Stimulated activated CD8-positive, alpha-beta memory T cell treated with anti-CD3 and anti-CD28 coated beads, Interleukin-15, amount 100 ng/mL, for 48 hours (primary cell): ENCODE measurements at places on chromosomes 4 and X.

DNA sequence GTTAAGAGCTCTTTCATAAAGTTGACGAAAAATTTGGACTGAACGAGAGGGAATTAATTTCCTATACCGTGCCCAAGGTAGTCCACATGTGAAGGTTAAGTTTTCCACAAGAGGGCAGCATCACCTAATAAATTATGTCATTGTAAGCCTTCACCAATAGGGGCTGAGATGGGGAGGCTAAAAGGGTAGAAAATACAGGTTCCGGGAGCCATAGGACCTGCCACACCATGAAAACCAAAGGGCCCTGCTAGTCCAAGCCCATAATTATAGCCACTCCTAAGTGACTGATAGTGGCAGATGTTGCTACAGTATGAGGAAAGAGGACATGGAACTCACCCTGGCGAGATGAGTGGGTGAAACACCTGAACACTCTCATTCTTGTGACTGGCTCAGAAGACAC is 122.2 kb downstream of the SHROOM4 start:
- no peak for DNase-seq

- no peak for DNase-seq
These were observed 67.7 kb upstream of the H2AZ1 start for GRCh38 chr4:100017637-100018310.

- DNase-seq, result no peak
These were observed 118.6 kb downstream of the CPXCR1 start for GRCh38 chrX:88865634-88866033.

DNA sequence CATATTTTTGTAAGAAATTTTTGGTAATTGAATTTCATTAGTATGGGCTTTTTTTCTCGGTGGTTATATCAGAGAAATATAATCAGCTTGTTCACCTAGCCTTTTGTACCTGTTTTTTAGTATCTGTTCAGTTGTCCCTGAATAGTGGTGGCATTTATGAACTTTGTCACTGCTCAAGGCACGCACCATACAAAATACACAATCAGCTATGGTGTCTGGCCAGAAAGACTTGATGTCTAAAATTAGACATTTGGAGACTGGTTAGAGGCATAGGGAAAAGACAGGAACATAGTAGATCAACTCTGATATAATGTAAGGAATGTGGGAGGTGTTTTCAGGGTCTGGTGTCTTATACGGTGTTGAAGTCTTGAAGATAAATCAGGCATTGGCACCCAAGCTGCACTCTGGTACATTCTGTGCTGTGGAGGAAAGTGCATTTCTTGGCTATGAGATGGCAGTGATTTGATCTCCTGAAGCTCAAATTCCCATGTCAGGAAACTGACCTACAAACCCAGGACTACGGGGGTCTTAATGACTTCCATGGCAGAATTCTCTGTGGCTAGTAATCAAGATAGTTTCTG is 3.6 kb downstream of the ART3 start:
- DNase-seq, result no peak

DNA sequence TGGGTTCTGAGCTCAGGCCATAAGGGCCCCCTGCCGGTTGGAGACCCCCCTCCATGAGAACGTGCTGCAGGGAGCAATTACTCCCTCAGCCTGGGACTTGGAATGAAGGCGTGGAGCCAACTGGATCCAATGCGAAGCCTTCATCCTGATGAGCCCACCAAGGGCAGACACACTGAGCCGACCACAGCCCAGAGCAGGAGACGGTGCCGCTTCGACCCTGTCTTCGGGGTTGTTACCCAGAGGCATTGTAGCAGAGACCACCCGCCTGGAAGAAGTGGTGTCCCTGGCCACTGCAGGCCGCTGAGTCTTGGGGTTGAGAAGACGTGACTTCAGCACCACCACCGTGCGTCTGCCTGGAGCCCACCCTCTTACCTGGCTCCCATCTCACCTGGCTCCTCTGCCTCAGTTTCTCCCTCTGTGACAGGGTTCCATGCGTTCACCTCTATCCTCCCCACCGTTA is 7.0 kb upstream of the NKX1-1 start:
- no peak for DNase-seq

- no peak for DNase-seq
These were observed 23.5 kb downstream of the CD99 start for GRCh38 chrX:2714551-2714950.

DNA sequence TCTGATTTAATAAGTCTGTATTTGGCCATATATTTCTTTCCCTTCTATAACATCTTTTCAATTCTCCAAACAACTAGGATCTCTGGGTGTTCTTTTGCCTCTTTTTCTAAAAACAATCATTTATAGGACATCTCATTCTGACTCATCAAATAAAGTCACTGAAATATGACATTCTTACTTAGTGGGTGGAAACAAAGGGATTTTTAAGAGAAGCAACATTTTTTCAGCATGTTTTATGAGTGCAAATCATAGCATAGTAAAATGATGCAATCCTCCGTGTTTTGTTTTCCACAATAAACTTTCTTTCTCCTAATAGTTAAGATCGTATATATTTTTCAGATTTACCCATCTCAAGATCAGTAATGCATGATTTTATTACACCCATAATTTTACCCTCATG is 179.8 kb downstream of the SPCS3 start:
- DNase-seq, result no peak

DNA sequence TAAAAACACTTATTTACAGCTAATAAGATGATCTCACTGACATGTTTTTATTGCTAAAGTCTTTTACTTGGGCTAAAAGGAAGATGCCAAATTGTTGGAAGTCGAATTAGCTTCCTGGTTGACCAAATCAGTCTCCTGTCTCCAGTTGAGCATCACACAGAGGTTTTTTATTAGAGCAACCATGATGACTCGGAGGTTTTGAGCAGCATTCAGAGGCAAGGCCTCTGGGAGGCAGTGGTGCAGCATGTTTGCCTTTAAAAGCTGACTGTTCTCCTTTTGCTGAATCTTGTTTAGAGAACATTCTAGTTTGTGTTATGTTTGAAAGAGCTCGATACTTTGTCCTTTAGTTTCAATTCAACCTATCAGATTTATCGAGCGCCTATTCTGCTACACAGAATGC is 2.1 kb downstream of the UCHL1 start:
- no peak for DNase-seq
